ENCODE measurements at places on chromosomes 1 and 21.

DNA sequence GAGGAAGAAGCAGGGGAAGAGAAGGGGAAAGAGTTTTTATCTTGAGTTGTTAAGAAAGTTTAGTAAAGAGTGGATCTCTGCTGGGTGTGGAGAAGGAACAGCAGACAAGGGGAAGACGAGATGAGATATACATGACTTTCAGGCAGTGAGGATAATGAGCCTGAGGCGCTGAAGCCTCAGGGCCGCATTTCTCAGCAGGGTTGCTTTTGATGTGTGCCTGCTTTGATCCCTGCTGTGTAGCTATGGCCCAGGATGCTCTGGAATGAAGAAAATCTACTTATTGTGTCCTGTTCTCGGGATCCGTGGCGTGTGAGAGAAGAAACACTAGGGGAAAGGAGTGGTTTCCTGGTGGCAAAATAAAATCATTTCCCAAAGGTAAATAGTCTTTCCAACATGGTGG is 15.1 kb upstream of the RPE65 start:
- DNase-seq: no peak

DNA sequence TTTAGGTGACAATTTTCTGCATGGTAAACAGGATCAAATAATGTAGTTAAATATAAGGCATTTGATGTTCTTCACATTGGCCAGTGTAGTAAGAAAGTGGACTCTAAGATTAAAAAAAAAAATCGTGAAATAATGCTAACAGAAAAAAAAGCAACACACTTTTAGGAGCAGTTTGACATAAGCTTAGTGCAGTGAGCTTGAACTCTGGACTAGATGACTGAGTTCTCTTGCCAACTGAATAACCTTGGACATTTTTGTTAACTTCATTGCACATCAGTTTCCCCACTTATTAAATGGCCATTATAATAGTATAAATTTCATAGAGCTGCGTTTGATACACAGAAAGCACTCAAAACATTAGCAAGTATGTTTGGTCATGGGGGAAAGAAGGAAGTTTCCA is 649.3 kb upstream of the ADGRL4 start:
- no peak for DNase-seq

DNA sequence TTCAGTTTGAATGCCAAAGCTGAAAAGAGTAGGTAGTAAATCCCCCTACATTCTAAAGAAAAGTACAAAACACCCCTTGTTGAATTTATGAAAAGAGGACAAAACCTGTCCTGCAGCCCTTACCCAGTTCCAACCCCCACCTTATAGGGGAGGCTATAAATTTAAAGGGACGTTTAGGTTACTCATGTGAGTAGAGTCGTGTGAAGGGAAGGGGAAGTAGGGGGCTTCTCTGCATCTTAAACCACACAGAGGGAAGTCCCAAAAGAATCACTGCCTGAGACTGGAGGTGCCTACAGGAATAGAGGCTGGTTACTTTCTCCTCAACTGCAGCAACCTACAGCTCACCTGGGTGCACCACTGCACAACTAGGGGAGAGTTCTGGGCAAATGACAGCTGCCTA is 36.7 kb upstream of the KIRREL1 start:
- no peak for DNase-seq

DNA sequence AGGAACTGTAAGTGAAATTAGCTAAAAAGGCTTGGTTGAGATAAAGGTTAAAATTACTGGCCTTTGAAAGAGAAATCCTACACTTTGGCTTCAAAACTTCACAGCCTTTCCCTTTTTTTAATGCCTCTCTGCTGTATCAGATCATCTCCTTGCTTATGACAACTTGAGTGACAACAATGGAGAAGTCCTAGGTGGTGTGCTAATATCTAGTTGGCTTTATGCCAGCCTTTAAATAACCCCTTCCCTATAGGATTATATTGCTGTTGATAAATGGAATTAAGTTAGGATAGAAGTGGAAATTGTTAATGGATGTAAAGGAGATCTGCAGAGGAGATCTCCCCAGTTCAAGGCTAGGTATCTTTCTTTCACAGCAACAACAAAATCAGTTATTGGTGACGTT is 130.2 kb upstream of the ATP1B1 start:
- no peak for DNase-seq

Measured in GM03348 (cell line).